Small intestine (tissue), 16 donors: ENCODE measurements at places on chromosomes 2 and 18.
A peak's percentile ranks its signal among the peaks of the same experiment; 100 is the strongest.

DNA sequence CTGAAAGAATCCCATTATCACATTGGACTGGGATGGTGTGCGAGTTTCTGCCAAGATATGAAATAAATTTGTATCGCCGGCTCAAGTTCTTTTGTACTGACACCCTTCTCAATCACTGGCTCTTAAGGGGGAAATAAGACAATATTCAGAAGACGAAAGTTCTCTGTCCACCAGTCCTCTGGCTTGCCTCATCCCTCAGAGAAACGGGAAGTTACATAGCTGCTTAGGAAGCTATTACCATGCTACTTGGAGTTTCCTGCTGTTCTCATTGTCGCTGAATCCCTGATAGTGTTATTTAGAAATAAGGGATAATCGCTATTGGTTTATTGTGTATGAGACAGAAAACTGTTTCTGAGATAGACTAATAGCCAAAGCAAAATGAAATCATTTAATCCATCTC, 205.0 kb upstream of the ZNF521 start:
- H3K36me3 ChIP-seq, result no peaks in the 10 kb centered on the region
- H3K4me1 ChIP-seq, result no peaks in the 10 kb centered on the region
- H3K27me3 ChIP-seq, result no peaks in the 10 kb centered on the region
- no peak overlapping the region for H3K4me3 ChIP-seq
- no peak for DNase-seq
- no peak overlapping the region for H3K27ac ChIP-seq

DNA sequence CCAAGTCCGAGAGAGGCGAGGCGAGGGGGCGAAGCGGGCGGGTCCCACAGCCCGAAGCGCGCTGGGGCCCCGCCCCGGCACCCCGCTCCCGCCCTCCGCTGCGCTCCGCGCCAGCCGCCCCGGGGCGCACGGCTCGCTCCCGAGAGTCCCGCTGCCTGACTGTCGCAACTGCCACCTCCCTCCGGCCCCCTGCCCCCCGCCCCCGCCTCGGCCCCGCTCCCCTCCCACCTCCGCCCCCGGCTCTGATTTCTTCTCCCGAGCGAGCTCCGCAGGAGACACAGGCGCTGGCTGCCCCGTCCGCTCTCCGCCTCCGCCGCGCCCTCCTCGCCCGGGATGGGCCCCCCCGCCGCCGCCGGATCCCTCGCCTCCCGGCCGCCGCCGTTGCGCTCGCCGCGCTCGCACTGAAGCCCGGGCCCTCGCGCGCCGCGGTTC, at the start of gene WNT6:
Gene WNT6 (plus strand): TSS at position 250 of the 432 bp plus-strand sequence. CDS start 233 bp downstream, outside the sequence.
- peak within 1 kb of the TSS; percentile 43 for H3K4me3 ChIP-seq
- DNase-seq, result no peak
- H3K27ac ChIP-seq, result no peak within 1 kb of the TSS
- peaks cover 43% of the 10 kb centered on the region for H3K27me3 ChIP-seq
- no peaks in the 10 kb centered on the region for H3K4me1 ChIP-seq
- no peaks in the 10 kb centered on the region for H3K36me3 ChIP-seq

DNA sequence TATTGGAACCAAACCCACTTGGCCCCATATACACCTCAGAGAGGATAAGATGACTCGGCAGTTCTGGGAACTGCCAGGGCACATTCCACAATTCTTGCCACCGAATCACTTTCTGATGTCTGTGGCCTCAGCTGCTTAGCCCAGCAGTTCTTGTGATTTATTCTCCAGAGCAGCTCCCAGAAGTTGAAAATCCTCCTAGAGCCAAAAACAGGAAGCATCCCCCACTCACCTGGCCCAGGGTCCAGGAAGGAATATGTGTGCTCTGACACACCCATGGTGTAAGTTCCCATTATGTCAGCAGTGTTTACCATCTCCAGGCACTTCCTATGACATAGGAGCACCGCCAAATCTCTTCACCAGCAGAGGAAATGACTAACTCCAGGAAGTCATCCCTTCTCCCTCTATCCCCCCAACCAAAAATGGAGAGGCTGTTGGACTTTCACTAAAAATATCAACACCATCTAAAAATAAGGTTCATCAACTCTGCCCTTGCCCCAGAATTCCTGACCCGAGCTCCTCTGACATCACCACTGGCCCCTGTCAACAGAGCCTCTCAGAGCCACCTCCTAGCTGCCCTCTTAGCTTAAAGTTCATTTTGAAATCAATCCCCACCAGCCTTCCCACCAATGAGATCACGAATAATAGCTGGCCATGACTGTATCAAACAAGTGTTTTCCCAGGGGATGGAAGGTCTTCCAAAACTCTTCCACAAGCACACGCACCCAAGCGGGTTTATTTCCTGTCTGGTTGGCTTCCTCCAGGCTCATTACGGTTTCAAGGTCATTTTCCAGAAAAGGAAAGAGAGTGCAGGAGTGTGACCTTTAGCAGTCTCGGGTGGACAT, 223.1 kb upstream of the PARD3B start:
- DNase-seq, result no peak
- no peaks in the 10 kb centered on the region for H3K36me3 ChIP-seq
- no peaks in the 10 kb centered on the region for H3K4me1 ChIP-seq
- no peaks in the 10 kb centered on the region for H3K27me3 ChIP-seq
- no peak overlapping the region for H3K27ac ChIP-seq

GRCh38 chr2:203830304-203831055, 37.1 kb upstream of the CTLA4 start:
- no peaks in the 10 kb centered on the region for H3K27me3 ChIP-seq
- no peak overlapping the region for H3K27ac ChIP-seq
- H3K4me1 ChIP-seq, result no peaks in the 10 kb centered on the region
- DNase-seq, result no peak
- no peaks in the 10 kb centered on the region for H3K36me3 ChIP-seq

- H3K27me3 ChIP-seq, result peaks cover 15% of the 10 kb centered on the region
- H3K27ac ChIP-seq, result no peak overlapping the region
- H3K4me3 ChIP-seq, result no peak overlapping the region
Measured at GRCh38 chr2:197307933-197308521, 2.6 kb downstream of the ANKRD44 start.

DNA sequence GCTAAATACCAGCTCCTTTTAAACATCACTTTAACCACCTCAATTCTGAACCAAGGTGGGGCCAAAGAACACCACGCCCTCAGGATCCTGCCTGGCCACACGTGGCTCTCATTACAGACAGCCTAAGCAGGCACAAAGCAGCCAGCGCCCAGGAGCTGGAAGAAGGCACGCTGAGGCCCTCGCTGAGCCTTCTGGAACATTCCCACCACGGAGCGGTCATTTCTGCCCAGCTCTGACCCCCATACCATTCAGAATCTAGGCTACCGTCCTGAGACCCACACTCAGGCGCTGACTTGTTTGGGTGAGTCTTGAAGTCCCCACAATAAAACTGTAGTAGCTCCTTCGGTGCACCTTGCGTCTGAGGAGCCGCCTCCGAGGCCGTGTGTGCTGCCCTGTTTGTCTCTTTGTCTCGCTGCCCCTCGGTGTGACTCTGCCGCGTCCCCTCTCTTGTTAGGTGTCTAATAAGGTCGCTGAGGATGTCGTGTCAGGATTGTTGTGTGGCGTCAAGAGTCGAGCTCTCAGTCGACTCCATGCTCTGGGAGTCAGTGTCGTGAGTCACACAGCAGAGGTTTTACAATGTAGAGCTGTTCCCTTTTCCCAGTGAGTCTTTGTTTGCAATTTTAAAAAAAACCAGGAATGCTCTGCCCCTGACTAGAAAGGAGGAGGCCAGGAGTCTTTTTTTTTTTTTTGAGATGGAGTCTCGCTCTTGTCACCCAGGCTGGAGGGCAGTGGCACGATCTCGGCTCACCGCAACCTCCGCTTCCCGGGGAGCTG, 242.4 kb downstream of the KLHL29 start:
- no peaks in the 10 kb centered on the region for H3K4me1 ChIP-seq
- H3K27me3 ChIP-seq, result no peaks in the 10 kb centered on the region
- H3K36me3 ChIP-seq, result no peaks in the 10 kb centered on the region
- H3K27ac ChIP-seq, result no peak overlapping the region
- DNase-seq, result no peak

- no peak overlapping the region for H3K27ac ChIP-seq
- H3K36me3 ChIP-seq, result no peaks in the 10 kb centered on the region
- no peak overlapping the region for H3K4me3 ChIP-seq
- H3K4me1 ChIP-seq, result no peaks in the 10 kb centered on the region
- H3K27me3 ChIP-seq, result no peaks in the 10 kb centered on the region
- no peak for DNase-seq
Measured at GRCh38 chr2:53242090-53242489, 525.5 kb upstream of the CHAC2 start.

DNA sequence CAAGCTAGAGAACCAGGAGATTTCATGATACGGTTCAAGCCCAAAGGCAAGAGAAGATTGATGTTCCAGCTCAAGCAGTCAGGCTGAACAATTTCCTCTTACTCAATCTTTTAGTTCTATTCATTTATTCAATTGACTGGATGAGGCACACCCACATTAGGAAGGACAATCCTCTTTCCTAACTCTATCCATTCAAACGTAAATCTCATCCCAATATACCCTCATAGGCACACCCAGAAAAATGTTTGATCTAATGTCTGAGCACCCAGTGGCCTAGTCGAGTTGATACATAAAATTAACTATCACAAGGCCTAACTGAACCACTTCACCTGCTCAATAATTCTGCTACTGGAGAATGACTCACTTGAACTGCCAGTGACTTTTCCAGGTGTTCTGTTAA, 180.7 kb downstream of the RAD51AP2 start:
- no peak overlapping the region for H3K27ac ChIP-seq
- H3K36me3 ChIP-seq, result no peaks in the 10 kb centered on the region
- H3K4me1 ChIP-seq, result no peaks in the 10 kb centered on the region
- DNase-seq, result no peak
- H3K4me3 ChIP-seq, result no peak overlapping the region
- no peaks in the 10 kb centered on the region for H3K27me3 ChIP-seq

DNA sequence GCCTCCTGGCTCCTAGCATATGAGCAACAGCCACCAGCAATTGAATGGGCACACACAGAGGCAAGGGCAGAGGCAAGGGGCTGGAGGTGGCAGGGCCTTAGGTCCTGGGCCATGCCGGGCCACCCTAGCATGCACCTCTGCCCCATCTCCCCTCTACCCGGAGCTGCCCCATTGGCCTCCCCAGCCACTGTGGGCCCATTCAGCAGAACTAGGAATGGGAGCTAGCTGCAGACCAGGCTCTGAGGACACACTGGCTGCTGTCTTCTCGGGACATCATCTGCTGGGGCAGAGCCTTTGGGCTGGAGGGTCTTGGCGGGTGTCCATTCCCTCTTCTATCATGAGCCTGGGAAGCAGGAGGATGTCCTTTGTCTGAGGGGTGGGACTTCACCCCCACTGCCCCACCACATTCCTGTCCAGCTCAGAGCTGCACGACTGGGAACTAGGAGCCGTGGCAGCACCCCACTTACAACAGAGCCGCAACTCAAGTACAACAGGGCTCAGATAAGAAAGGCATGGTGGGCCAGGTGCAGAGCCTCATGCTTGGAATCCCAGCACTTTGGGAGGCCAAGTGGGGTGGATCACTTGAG, 800 bp downstream of the VIL1 start:
- peak; percentile 45 for DNase-seq
- H3K4me1 ChIP-seq, result peaks cover 30% of the 10 kb centered on the region
- H3K27ac ChIP-seq, result peak overlapping the region; percentile 93
- peak overlapping the region; percentile 69 for H3K4me3 ChIP-seq
- H3K36me3 ChIP-seq, result peaks cover 5% of the 10 kb centered on the region
- no peaks in the 10 kb centered on the region for H3K27me3 ChIP-seq

GRCh38 chr2:203914546-203915182, 21.9 kb upstream of the ICOS start:
- DNase-seq, result no peak
- H3K4me3 ChIP-seq, result no peak overlapping the region
- no peaks in the 10 kb centered on the region for H3K27me3 ChIP-seq
- no peak overlapping the region for H3K27ac ChIP-seq
- H3K4me1 ChIP-seq, result no peaks in the 10 kb centered on the region

DNA sequence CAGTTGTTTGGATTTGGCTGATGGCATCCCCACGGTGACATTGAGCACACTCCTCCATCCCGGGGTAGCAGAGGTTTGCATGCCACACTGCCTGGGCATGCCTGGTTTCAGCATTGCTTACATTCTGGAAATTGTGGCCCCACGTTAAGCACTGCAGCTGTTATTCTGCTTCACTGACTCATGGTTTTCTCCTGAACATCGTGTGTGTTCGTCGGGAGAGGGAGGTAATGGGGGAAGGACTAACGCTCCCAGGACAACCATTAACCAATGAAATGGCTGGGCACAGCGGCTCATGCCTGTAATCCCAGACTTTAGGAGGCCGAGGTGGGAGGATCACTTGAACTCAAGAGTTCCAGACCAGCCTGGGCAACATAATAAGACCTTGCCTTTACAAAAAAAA, 28.2 kb upstream of the YWHAQ start:
- no peaks in the 10 kb centered on the region for H3K4me1 ChIP-seq
- no peak overlapping the region for H3K27ac ChIP-seq
- no peaks in the 10 kb centered on the region for H3K27me3 ChIP-seq
- no peaks in the 10 kb centered on the region for H3K36me3 ChIP-seq
- no peak overlapping the region for H3K4me3 ChIP-seq
- no peak for DNase-seq

- no peaks in the 10 kb centered on the region for H3K27me3 ChIP-seq
- H3K4me3 ChIP-seq, result no peak overlapping the region
- H3K36me3 ChIP-seq, result no peaks in the 10 kb centered on the region
- H3K27ac ChIP-seq, result peak overlapping the region; percentile 83
- peaks cover 9% of the 10 kb centered on the region for H3K4me1 ChIP-seq
- peak; percentile 80 for DNase-seq
Measured at GRCh38 chr18:9869715-9870430, 15.9 kb upstream of the TXNDC2 start.
